Muscle of back (tissue), 13 donors: ENCODE measurements at places on chromosomes 5 and 9.
A peak's percentile ranks its signal among the peaks of the same experiment; 100 is the strongest.

- peak; percentile 36 for DNase-seq
Measured at GRCh38 chr5:34657274-34657921, 1.3 kb downstream of the RAI14 start.

GRCh38 chr9:75017378-75017777 is 10.7 kb downstream of the CARNMT1 start:
- DNase-seq, result no peak

- no peak for DNase-seq
Measured at GRCh38 chr9:13215791-13216554, 63.5 kb downstream of the MPDZ start.

DNA sequence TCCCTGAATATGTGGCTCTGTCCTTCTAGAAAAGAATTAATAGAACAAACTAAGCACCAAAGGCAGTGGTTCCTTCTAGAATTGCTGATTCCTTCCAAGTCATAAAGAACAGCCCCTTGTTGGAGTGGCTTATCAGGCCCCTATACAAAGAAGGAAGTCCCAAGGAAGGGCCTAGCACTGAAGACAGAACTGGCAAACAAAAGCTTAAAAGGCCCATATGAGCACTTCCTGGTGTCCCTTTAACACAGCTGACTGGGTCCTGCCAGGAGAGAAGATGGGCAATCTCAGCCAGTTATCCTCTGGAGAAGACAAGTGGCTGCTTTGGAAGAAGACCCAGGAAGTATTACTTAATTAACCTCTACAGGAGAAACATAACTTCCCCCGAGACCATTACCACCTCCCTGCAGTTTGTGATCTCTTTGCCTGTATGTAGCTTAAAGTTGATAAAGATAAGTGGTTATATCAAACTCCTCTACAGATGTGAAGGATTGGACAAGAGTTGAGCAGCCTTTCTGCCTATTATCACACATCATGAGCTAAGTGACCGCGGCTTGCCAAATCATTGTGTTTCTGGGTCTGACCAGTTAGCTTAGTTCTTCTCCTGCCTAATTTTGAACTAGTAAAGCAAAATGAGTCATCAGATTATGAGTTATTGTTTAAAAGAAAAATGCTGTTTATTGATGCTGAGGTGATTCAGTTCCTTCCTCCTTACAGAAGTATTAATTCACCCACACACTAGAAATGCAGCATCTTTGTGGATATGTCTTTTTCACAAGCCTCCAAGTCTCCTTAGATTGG is 13.3 kb upstream of the STING1 start:
- DNase-seq, result no peak

DNA sequence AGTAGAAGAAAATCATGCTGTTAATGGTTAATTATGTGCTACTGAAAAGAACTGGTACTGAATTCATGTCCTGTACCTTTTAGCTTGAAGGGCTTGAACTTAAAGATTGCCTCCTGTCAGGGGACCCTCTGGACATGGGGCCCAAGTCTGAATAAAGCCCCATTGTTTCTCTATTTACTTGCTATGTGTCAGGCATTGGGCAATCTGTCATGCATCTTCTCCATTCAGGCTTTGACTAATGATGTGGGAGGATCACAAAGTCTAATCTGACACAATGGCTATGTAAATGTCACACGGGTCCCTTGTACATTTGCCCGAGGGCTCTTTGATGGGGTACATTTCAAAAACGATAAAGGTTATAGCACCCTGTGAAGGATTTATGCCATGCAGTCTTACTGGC is 64.0 kb upstream of the TUSC1 start:
- no peak for DNase-seq

DNA sequence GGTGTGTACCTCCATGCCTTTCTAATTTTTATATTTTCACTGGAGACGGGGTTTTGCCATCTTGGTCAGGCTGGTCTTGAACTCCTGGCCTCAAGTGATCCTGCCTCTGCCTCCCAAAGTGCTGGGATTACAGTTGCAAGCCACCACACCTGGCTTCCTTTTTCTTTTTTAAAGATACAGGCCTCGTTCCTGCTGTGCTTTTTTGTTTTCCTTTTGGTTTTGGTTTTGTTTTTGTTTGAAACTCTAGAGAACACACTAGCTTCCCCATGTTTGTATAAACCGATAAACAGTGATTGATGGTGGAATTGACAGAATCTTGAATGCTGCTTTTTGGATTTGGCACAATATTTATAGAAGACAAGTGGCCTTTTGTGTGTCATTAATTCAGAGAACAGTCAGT is 1603.4 kb downstream of the MAT2B start:
- no peak for DNase-seq

DNA sequence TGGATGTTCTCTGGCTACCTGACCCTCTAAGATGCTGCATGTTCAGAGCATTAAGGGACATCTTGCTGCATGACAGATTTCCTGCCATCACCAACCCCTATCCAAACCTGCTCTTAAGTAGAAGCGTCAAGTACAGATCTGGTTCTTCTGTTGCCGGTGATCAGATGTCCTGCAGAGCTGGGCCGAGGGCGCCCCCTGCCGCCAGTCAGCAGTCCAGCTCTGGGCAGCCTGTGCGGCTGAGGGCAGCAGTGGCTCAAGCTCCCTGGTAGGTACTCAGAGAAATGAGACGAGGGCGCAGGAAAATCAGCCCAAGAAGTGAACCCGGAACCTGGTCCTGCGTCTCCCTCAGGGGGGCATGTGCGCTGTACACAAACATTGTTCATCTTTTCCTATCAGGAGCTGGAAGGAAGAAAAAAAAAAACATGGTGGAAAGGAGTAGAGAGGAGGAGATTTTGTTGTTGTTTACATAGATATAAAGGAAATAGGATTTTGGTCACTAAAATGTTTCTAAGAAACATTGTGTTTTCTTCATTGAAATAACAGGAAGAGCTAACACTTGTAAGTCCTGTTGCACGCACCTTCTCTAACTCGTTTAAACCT is 95.8 kb downstream of the CFAP90 start:
- peak; percentile 16 for DNase-seq

- DNase-seq, result no peak
Measured at GRCh38 chr5:65068410-65068809, 299.7 kb downstream of the CWC27 start.
